Stimulated activated CD4-positive, alpha-beta T cell treated with anti-CD3 and anti-CD28 coated beads, Interleukin-15, amount 100 ng/mL, for 1 hour (primary cell): ENCODE measurements at places on chromosomes 4 and X.
A peak's percentile ranks its signal among the peaks of the same experiment; 100 is the strongest.

- no peak for DNase-seq
Observed at GRCh38 chr4:139503622-139504166, 49.8 kb downstream of the RAB33B start.

DNA sequence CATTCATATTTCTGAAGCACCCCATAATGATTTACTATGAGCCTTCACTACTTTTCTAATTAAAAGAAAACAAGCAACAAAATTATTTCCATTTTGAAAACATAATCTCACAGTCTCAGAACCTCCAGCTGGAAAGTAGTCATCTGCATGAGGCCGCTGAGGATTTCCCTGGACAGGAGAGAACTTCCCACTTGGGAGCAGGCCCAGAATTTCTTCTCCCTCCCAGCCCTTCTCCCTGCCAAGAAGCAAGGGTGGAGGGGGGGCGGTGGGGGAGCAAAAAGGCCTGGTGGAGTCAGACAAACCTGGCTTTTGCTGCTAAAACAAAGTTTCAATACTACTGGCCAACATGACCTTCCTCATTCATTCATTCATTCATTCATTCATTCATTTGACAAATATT lies 167.3 kb downstream of the PJA1 start:
- DNase-seq: no peak

DNA sequence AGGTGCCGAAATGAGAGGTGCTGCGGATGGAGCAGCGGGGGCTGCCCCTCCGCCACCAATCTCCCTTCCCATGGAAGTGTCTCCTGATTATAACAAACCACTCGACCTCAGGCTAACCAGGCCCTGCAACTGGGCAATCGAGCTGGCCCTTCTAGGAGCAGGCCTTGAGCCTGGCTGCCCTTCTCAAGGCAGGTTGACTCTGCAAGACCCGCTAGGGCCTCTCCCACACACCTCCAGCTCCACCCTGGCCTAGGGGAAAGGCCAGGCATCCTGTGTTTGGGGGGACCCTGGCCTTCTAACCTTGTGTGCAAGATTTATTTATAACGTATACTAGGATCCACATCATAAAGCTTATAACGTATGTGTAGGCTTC lies 3.7 kb upstream of the BCOR start:
- no peak for DNase-seq

DNA sequence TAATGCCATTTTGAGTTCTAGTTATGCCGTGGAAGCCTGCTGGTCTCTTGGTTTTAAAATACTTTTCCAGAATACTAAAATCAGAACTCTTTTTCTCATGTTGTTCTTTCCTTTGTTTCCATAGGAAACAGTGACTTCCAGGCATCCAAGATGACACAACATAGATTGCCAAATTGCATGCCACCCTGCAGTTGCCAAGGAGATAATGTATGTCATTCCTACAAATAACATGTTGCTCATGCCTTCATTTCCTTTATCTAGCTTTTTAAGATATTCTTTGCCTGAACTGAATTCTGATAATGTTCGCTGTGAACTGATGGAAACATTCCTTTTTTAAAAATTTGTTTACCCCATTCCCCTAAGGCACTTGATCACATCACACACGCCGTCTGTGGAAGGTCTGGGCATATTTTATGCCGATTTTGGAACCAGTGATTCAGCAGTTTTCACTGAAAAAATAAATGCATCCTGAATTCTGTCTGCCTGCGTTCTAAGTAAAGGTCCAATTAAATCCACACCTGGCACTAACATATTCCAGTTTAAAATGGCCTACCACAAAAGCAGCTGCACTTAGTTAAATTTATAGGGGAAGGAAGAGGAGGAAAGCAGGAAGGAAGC lies 38.0 kb upstream of the COX7B2 start:
- no peak for DNase-seq

GRCh38 chrX:68417651-68418050 lies 15.6 kb downstream of the OPHN1 start:
- DNase-seq: no peak

- DNase-seq: no peak
Observed at GRCh38 chrX:23008431-23009099, 8.8 kb downstream of the DDX53 start.

DNA sequence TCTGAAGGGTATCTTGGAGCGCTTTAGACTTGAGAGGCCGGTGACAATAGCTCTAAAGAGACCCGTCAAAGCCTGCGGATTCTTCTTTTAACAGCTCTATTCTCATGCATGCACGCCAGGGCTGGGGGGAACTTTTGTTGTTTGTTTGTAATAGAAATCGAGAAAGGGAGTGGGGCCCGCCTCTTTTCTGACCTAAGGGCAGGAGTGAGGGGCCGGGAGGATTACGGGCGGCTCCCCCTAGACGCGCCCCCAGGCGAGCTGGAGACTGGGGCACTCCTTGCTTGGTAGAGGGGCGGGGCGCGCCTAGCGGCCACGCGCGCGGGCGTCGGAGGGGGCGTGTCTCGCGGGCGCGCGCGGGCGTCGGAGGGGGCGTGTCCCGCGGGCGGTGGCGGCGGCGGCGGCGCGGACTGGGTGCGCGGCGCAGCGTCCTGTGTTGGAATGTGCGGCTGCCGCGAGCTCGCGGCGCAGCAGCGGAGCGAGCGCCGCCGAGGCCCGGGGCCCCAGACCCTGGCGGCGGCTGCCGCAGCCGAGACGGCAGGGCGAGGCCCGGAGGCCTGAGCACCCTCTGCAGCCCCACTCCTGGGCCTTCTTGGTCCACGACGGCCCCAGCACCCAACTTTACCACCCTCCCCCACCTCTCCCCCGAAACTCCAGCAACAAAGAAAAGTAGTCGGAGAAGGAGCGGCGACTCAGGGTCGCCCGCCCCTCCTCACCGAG lies at the start of gene REST:
TSS of gene REST (plus strand) at position 412 of the 717 bp plus-strand sequence. CDS start 2,739 bp downstream, outside the sequence.
- peak; percentile 79 for DNase-seq

DNA sequence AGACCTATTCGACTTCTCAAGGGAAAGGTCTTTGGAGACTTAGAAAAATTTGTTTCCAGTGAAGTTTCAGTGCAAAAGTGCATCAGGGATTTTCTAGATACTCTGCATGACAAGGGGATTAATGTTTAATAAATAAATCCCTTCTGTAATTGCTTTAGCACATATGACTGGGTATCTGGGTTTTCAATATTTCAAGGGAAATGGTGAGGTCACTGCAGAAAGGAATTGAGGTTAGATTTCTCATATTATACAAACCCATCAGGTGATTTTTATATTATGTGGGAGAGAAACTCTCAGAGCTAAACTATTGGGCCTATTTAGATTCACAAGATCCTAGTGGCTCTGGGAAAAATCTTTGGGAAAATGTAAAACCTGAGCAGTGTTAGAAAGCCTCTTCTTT lies 48.3 kb upstream of the SLC4A4 start:
- DNase-seq: no peak

DNA sequence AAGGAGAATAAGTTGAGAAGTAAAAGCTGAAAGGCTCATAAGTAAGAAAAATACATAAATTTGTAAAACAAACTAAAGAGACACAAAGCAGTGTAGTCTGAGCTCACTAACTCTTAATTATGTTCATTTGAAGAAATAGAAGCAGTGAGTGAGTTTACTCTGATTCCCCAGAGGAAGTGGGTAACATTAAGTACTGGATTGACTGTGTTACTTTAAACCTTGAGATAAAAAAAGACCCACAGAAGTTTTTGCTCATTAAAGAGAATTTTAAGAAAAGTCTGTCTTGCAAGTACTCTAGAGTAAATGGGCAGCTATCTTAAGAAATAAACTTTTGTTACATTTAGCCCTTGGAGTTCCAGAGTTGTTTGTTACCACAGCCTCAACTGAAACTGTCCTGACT lies 2466.9 kb downstream of the PCDH7 start:
- DNase-seq: no peak

- DNase-seq: no peak
Observed at GRCh38 chr4:150938417-150938816, 76.7 kb downstream of the LRBA start.

DNA sequence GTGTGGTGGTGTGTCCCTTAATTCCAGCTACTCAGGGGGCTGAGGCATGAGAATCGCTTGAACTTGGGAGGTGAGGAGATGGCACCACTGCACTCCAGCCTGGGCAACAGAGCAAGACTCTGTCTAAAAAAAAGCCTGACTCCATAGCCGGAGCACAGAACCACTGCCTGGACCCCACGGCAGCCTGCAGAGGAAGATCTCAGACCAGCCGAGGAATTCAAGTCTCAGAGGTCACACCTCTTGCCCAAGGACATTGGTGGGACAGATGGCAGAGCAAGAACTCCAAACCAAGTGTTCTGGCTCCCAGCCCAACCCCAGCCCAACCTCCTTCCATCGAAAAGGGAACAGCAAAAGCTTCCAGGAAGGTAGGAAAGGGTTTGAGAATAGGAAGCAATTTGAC lies 70.8 kb downstream of the SMIM20 start:
- DNase-seq: no peak

- DNase-seq: no peak
Observed at GRCh38 chr4:139184129-139184528, 7.1 kb upstream of the ELF2 start.

GRCh38 chr4:71217688-71218087 lies 121.1 kb upstream of the SLC4A4 start:
- DNase-seq: no peak

- no peak for DNase-seq
Observed at GRCh38 chrX:83759872-83760271, 101.1 kb upstream of the CYLC1 start.
